Neural progenitor cell (in vitro differentiated cells): ENCODE measurements at places on chromosomes 11 and 22. TPM values are rescaled to one million over a fixed set of nuclear protein-coding genes. Genes with fewer than 3 reads are reported as not detected.

DNA sequence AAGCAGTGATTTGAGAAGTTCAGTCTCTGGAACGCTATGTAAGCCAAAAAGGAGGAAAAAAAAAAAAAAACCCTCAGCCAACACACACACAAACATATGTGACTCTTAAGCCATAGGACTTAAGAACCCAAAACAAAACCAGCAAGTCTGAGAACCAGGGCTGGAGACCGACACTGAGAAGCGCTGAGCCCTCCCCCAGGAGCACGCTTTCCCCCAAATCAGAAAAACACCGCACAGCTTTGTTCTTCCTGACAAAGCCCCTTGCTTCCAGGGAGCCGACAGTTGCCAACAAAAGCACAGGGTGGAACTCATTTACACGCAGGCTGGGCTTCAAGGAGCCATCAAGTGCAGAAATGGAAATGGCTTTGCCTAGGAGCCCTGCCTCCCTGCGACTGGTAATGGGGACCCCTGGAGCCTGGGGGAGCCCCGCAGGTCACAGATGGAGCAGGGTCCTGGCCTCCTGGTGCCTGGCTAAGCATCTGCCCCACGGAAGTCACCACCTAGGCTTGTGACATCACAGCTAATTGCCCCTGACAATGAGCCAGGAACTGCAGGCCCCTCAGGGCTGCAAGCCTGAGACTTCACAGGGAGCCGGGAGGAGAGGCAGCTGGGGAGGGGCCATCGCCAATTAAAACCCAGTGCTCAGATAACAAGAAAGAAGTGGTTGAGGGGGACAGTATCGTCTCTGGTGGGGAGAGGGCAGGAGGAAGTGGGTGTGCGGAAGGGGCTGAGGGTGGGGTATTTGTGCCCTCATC, 66.9 kb downstream of the NFAM1 start:
- DNase-seq: peak; percentile 87

- DNase-seq: peak; percentile 51
Measured at GRCh38 chr11:131038597-131038996, 122.3 kb upstream of the SNX19 start.

- DNase-seq: no peak
Measured at GRCh38 chr11:65525546-65526480, 930 bp downstream of the SCYL1 start.

DNA sequence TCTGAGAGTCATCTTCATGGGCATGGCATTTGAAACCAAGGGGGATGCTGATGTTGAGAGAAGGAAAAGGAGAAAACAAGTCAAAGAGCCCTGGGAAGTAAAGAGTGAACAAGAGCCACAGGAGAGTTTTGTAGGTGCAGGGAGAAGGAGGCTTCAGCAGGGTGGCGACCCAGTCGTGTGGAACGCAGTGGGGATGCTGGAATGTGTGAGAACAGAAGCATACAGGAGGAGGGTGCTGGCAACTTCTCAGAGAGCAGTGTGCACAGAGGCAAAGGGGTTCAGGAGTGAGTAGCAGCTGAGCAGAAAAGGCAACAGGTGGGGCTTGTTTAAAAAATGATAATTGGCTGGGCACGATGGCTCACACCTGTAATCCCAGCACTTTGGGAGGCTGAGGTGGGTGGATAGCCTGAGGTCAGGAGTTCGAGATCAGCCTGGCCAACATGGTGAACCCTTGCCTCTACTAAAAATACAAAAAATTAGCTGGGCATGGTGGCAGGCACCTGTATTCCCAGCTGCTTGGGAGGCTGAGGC, 75.8 kb upstream of the PLET1 start:
- DNase-seq: no peak

The CST6 gene
- total RNA-seq: 0.50 TPM in 1 of 2 replicates, not detected in the other

The HEPACAM gene
- not detected in 2 replicates for total RNA-seq
